ENCODE measurements at places on chromosomes 6 and 20.

DNA sequence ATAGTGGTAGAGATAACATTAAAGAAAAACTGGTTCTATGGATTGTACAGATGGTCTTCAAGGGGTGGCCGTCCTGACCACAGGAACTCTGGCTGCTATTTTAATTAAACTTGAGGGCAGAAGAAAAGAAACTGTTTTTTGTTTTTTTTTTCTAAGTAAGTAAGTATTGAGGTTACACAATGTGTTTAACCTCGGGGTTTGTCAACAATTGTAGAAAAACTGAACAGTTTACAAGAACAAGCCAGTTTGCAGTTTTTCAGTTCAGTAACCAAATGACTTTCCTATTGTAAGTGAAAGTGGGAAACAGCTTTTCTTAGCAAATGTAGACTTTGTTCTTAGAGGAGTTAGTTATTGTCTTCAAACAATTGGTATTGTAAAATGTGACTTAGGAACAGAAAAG, 77.0 kb downstream of the PLCB1 start:
- no peak for DNase-seq

- no peak for DNase-seq
Observed at GRCh38 chr6:3696525-3697088, 54.9 kb downstream of the PXDC1 start.

- DNase-seq: no peak
Observed at GRCh38 chr6:14933183-14933544, 312.7 kb upstream of the JARID2 start.

DNA sequence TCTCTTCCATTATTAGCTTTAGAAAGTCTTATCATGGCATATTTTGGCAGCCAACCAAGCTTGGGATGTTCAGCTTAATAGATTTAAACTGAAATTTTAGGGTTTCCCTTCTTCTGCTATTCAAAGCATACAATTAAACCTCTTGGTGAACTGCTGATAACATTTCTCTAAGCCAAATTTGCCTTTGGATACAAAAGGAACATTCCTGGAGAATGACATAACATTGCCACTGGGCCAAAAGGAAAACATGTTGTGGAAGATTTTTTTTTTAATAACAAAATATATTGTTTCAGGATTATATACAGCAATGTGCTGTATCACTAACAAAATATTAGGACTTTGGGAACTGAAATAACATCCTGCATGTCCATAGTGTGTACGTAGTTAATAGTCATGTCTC, 215.1 kb upstream of the TBX18 start:
- DNase-seq: no peak

DNA sequence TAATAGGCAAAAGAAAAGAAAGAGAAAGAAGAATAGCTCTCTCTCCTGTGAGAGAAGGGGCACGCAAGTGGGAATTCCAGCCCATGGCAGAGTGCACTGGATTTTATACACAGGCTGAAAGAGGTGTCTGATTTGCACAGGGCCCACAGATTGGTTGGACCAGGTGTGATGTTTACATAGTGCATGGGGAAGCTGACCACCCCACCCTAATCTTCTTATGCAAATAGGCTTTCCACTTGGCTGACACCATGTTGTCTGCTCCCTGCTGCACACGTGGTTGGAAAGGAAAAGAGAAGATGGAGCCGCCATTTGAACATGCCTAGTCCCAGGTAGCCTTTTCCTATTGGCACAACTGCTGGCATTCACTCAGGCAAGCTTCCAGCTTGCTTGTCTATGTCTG, 20.2 kb downstream of the MICA start:
- no peak for DNase-seq

DNA sequence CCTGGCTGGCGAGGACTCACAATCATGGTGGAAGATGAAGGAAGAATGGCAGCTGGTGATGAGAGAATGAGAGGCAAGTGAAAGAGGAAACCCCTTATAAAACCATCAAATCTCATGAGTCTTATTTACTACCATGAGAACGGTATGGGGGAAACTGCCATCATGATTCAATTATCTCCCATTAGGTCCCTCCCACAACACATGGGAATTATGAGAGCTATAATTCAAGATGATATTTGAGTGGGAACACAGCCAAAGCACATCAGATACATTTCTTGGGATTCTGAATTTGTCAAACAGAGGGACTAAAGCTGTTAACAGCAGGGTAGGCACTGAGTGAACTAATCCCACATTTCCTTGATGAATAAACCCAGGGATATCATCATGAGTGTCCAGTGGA, 116.2 kb upstream of the PLCB4 start:
- DNase-seq: no peak

- DNase-seq: no peak
Observed at GRCh38 chr6:154230393-154230792, 126.2 kb downstream of the IPCEF1 start.

GRCh38 chr6:97040355-97040860, 115.9 kb downstream of the KLHL32 start:
- DNase-seq: no peak

- no peak for DNase-seq
Observed at GRCh38 chr6:21935561-21936028, 342.0 kb downstream of the SOX4 start.

GRCh38 chr6:124983383-124984083, 21.3 kb downstream of the RNF217 start:
- no peak for DNase-seq

DNA sequence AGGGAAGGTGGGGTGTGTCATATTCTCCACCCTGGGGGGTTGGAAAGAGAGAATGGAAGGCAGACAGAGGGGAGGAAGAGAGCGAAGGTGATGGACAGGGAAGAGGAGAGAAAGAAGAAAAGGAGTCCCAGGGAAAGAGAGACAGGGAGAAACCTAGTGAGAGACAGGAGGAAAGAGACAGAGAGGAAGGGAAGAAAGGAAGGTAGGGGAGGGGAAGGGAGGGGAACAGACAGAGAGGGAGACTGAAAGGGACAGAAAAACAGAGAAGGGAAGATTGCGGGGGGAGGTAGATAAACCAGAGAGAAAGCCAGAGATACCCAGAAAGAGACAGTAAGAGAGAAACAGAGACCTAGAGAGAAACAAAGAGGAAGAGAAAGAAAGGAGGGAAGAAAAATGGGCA, 88.4 kb downstream of the CDH22 start:
- DNase-seq: no peak

- DNase-seq: no peak
Observed at GRCh38 chr6:51983564-51983963, 103.8 kb downstream of the PKHD1 start.

DNA sequence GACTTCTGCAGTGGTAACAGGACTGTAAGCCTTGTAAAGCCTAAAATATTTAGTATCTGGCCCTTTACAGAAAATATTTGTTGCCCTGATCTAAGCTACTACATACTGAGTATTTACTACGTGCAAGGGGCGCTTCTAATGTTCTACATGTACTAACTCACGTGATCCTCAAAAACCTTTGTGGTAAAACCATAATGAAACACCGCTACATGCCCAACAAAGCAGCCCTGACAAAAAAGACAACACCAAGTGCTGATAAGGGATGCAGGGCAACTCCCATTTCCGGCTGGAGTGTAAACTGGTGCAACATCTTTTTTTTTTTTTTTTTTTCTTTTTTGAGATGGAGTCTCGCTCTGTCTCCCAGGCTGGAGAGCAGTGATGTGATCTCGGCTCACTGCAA, 85.0 kb downstream of the SULF2 start:
- DNase-seq: no peak

DNA sequence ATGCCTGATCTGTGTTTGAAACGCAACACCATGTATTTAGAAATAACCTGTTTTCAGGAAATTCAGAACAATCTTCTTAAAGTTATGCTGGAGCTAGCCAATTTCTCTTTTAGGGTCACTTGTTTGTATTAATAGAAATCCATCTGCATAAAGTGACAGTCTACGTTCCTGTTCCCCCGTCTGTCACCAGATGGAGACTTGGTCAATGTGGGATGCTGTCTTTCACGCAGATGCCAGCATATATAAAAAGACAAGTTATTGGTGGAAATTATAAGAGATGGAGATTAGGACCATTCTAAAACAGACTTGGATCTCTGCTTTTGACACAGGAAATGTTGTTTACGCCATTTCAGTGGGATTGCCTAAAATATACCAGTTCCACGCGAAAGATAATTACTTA, 162.5 kb upstream of the STMND1 start:
- DNase-seq: no peak

DNA sequence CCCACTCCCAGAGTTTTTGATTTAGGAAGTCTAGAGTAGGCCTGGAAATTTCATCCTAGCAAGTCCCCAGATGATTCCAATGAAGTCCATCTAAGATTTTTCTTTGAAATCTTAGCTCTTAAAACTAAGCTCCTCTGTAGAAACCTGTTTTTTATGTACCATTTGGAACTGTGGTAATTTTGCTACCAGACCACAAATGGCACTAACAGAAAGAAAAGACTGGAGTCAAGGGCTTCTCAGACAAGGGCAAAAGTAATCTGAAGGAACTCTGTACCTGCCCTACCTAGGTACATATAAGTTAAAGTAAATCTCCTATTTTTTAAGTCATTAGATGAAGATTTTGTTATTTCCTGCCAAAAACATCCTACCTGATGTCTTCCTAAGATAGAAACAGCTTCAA, 155.0 kb upstream of the HTR1E start:
- no peak for DNase-seq

DNA sequence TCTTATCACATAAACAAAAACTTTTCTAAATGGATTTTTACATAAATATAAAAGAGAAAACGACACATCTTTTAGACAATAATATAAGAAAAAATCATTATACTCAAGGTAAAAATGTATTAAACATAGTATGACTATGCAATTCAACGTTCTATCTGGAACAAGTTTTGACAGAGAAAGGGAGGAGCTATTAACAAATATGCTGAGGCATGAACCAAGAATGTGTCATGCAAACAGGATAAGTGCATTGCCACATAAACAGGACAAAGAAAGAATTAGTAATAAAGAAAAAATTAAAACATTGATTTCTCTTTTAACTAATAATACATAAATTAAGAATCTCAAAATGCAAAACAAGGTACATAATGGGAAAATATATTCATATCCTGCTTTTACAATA, 1353.4 kb upstream of the GJE1 start:
- DNase-seq: no peak

DNA sequence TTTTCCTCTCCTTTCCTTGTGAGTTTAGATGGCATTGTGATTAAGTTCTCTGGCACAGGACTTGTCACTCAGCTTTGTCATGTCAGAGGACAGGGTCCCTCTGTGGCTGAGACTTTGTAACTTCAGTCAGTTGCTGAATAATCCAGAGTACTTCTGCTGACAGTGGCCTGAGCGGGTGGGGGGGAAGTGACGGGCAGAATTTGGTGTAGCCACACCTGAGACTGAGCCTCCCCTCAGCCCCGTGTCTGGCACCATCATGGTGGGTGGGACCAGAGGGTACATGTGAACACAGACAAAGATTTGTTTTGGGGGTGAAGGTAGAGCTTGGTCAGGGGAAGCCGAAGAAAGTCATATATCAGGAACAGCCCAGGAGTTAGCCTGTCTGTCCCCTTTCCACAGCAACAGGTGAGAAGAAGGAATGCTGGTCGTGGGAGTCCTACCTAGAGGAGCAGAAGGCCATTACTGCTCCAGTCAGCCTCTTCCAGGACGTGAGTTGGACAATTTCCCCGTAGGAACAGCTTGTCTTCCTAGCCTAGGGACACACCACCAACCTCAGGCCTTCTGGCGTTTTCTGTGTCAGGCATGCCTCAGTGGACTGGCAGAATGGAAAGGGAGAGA, 20.9 kb downstream of the L3MBTL1 start:
- DNase-seq: no peak

DNA sequence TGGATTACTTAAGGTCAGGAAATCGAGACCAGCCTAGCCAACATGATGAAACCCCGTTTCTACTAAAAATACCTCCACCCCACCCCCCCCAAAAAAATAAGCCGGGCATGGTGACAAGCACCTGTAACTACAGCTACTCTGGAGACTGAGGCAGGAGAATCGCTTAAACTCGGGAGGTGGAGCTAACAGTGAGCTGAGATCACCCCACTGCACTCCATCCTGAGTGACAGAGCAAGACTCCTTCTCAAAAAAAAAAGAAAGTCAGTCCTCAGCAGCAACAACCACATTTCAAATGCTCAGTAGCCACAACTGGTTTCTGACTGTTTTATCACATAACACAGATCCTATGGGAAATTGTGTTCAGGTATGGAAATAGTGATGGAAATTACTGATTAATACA, 135.3 kb downstream of the HFE start:
- no peak for DNase-seq

- DNase-seq: no peak
Observed at GRCh38 chr6:154161689-154162088, 122.6 kb downstream of the OPRM1 start.

GRCh38 chr6:156348424-156348823, 428.8 kb upstream of the ARID1B start:
- no peak for DNase-seq

- peak; percentile 40 for DNase-seq
Observed at GRCh38 chr6:110814102-110815014, 911 bp downstream of the CDK19 start.

DNA sequence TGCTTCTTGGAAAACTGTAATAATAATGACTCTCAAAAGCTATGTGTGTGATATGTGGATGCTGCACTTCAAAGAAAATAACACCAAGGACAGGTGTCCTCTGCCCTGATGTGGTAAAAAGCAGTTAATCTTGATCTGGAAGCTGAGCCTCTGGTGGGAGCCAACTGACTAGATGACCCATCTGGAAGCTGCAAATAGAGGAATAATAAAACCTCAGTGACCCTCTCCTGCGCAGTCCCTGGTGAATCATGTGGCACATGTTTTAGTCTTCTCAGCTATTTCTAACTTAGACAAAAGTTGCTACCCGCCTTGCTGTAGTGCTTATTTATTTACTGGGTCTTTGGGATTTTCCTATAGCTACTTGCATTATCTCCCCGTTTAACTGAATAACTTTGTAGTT, 47.3 kb downstream of the TP53INP2 start:
- no peak for DNase-seq

- DNase-seq: no peak
Observed at GRCh38 chr6:43850314-43851203, 80.5 kb downstream of the VEGFA start.

GRCh38 chr20:60410618-60411264, 452.5 kb downstream of the CDH26 start:
- no peak for DNase-seq

DNA sequence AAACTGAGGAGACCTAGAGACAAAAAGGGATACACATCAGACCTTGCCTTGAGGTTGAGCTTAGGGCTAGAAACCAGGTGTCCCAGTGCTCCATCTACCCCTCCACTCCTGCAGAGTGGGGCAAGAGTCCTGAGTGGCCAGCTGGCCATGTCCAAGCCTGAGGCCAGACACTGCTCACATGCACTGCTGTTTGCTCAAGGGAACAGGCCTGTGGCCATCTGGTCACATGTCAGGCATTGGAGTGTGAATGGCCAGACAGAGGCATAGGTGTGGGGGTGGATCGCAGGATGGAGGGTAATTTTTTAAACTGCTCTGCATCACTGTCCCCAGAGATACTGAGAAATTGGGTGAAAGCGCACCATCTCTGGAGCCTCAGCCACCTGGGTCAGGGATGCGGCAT, 30.5 kb downstream of the MAFB start:
- no peak for DNase-seq

- DNase-seq: no peak
Observed at GRCh38 chr6:44007818-44008621, 119.2 kb downstream of the MRPL14 start.
